Stimulated activated CD4-positive, alpha-beta T cell treated with anti-CD3 and anti-CD28 coated beads, Interleukin-15, amount 100 ng/mL, for 48 hours (primary cell): ENCODE measurements at places on chromosomes 12 and 14.

GRCh38 chr12:51675071-51675803 is 84.2 kb downstream of the SCN8A start:
- DNase-seq = no peak

GRCh38 chr14:34171431-34172172 is 220.7 kb upstream of the EGLN3 start:
- no peak for DNase-seq

- no peak for DNase-seq
Measured at GRCh38 chr12:42799966-42800365, 210.4 kb upstream of the PRICKLE1 start.

DNA sequence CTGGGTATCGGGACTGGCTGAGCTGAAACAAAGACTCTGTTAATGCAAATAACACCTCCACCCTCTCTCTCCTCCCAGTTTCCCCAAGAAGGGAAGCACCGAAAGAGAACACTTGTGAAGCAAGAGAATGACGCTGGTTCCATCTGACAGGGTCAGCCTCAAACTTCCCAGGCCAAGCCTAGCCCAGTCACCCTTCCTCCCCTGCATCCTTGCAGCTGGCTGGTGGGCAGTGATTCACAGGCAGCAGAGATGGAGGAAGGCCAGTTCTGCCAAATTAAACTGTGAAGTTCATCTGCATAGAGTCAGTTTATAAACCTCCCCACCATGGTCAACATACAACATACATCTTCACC is 2.8 kb downstream of the LRRC74A start:
- no peak for DNase-seq

DNA sequence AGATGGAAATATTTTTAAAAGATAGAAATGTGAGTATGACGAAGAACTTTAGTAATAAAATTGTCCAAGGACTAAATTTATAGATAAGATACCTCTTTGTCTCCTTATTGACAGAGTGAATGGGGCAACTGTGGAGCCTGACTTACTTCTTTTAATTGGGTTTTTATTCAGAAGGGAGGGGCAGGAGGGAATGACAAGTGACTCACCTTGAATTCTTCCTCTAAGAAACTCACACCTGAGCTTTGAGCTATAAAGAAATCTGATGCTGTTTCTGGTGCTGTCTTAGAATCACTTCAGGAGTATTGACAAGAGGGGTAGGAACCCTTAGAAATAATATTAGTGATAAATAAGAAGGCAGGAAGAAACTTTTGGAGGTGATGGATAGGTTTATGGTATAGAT is 951 bp downstream of the NR1H4 start:
- DNase-seq = no peak

DNA sequence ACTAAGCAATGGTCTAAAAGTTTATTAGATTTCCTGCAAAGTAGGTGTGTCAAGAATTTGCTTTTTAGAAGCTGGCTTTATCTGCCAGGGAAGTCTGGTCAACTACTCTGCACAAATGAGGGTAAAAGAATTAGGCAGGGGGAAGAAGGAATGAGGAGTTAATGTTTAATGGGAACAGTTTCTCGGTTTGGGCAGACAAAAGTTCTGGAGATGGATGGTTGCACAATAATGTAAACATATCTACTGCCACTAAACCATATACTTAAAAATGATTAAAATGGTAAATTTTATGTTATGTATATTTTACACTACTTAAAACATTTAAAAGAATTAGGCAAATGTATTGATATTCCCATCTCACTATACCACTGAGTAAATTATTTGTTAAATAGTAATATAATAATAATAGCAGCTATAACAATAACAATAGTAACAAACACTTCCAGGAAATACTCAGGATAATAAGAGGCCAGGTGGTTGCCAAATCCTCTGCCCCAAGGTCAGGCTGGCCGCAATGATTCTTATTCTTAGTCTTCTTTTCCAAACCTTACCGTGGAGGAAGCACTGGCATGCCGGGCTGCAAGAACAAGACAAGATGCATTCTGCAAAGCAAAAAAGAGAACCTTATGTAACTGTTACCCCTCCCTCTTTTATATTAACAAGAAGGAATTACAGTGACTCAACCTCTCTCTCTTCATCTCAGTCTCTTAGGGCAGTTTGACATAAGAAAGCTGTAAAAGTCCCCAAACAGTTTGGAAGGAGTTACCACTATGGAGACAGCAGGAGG is 13.9 kb downstream of the CS start:
- no peak for DNase-seq

GRCh38 chr12:132024758-132025157 is 75.0 kb downstream of the EP400 start:
- no peak for DNase-seq

GRCh38 chr14:57244106-57244505 is 24.6 kb downstream of the EXOC5 start:
- DNase-seq = no peak

GRCh38 chr14:63573581-63573980 is 30.4 kb upstream of the PPP2R5E start:
- no peak for DNase-seq

- DNase-seq = no peak
Measured at GRCh38 chr14:105077649-105077995, 12.4 kb upstream of the GPR132 start.

DNA sequence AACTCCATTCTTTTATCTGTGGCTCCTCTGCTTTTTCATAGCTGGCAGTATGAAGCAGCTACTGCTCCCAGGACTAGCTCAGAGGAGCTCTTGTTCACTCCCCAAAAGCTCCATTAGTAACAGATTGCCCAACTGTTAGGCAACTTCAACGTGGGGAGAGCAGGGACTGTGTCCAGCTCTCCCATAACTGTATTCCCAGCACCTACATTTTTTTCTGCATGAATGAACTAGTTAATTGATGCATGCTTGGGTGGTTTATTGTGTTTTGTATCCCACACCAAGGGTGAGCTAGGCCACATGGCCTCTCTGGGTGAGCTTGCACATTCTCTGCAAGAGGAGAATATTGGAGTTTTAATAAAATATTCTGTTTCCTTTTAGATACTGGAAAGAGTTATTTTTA is 15.2 kb downstream of the STON2 start:
- no peak for DNase-seq

- DNase-seq = no peak
Measured at GRCh38 chr14:39368261-39368959, 63.8 kb downstream of the FBXO33 start.
